ENCODE measurements at places on chromosomes 3 and 15.
A peak's percentile ranks its signal among the peaks of the same experiment; 100 is the strongest.

DNA sequence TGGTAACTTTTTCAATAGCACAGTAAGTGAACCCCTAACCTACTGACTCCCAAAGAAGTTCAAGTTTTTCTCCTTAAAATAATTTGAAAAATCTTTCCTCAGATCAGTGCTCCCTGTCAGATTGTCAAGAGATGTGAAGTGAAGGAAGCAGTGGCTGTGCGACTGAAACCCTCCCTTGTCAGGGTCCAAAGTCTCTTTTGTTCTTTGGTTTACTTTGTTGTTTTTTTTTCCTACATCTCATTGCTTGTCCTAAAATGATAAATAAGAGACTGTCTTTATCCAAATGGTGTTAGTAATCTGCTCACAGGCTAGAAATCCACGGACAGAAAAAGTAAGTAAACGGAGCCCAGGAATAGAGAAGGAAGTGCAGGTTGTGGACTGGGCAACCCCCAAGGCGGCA is 976 bp upstream of the DPPA4 start:
- DNase-seq = no peak

GRCh38 chr15:27182561-27183110 is 211.7 kb downstream of the GABRG3 start:
- no peak for DNase-seq

DNA sequence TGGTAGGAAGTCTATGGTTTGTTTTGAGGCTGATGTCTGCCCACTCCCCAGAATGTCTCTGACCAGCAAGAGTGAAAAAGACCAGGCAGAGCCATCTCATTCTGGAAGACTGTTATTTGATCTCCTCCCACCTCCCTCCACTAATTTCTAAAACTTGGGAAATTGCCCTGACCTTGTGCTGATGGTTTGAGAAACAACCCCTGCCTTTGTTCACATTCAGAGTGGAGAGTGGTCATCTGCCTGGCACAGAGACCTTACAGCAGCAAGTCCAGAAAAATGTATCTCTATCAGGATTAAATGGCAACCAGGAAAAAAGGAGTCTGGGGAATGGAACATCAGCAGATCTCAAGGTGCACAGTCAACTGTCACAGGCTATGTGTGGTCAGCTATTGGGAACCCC is 25.7 kb downstream of the SPATA12 start:
- no peak for DNase-seq

GRCh38 chr15:38514601-38515000 is 50.0 kb downstream of the RASGRP1 start:
- DNase-seq = no peak

GRCh38 chr3:64873400-64873799 is 185.6 kb upstream of the ADAMTS9 start:
- no peak for DNase-seq

- no peak for DNase-seq
Measured at GRCh38 chr15:37758412-37758811, 176.0 kb upstream of the TMCO5A start.

GRCh38 chr3:176971613-176972174 is 225.6 kb downstream of the TBL1XR1 start:
- no peak for DNase-seq

GRCh38 chr3:37941608-37942508 is 48.7 kb upstream of the VILL start:
- no peak for DNase-seq

- DNase-seq = no peak
Measured at GRCh38 chr3:183327343-183327742, 74.3 kb downstream of the B3GNT5 start.

- no peak for DNase-seq
Measured at GRCh38 chr3:976006-976405, 116.8 kb upstream of the CNTN6 start.

GRCh38 chr3:195080125-195080524 is 190.8 kb downstream of the XXYLT1 start:
- DNase-seq = no peak

DNA sequence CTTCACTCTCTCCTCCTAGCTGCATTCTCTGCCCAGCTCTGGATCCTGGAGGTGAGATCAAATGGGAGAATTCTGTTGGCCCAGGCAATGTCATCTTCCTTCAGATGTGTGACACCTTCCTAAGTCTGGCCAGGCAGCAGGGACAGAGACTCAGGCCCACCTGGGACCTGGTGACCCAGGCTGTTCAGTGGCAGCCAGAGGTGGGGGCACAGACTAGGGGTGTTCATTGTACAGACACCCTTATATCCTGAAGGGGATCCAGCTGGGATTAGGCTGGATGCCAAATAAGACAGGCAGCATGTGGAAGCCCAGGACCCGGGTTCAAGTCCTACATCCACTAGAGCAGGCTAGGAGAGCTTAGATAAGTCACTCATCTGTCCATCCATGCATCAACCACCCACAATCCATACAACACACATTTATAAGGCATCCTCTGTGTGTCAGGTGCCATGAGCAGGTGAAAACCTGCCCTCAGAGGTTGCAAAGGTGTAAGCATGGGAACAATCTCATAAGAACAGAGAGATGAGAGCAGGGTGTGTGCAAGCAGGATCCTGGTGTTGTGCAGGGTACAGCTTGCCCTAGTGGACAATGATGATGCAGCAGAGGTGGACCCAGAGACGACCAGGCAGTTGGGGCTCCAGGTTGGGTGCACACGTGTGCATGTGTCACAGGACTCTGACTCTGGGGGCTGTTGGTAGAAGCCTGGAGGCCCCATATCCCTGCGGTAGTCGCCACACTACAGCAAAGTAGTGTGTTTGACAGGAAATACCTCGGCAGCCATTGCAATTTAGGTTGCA is 18.3 kb upstream of the RPL29 start:
- no peak for DNase-seq

DNA sequence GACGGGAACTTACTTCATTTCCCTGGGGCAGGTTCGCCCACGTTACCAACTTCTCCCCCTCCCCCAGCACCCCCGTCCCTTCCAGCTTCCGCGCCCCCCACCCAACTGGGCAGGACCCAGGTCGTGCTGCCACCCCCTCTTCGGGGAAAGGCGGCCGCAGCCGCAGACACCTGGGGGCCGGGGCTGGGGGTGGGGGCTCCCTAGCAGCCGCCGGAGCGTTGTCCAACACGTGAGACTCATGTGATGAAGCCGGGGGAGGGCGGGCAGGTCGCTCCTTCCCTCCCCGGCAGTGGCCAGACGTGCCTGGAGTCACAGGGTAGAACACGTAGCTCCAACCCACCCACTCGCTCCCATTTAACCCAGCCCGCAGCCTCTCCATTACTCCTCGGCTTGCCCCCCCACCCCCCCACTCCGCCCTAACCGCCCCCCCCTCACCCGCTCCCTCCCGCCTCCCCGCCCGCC is 240 bp upstream of the BHLHE40 start:
- peak; percentile 98 for DNase-seq

- DNase-seq = no peak
Measured at GRCh38 chr3:177438596-177439220, 241.4 kb upstream of the TBL1XR1 start.

- DNase-seq = peak; percentile 83
Measured at GRCh38 chr3:146117406-146118285, 43.3 kb downstream of the PLOD2 start.

GRCh38 chr15:91133511-91133910 is 33.5 kb downstream of the SV2B start:
- DNase-seq = no peak

DNA sequence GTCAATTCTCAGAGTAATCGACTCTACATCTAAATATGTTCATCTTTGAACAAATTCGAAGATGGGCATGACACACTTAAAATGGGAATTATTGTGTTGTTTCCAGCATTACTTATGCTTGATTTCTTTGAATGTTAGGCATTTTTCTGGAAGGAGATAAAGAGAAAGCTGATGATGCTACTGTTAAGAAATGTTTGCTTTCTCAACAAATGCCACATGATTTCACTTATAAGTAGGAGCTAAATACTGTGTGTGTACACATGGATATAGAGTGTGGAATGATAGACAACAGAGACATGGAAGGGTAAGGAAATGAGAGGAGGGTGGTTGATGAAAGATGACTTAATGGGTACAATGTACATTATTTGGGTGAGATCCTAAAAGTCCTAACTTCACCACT is 400.9 kb downstream of the TBL1XR1 start:
- DNase-seq = no peak

DNA sequence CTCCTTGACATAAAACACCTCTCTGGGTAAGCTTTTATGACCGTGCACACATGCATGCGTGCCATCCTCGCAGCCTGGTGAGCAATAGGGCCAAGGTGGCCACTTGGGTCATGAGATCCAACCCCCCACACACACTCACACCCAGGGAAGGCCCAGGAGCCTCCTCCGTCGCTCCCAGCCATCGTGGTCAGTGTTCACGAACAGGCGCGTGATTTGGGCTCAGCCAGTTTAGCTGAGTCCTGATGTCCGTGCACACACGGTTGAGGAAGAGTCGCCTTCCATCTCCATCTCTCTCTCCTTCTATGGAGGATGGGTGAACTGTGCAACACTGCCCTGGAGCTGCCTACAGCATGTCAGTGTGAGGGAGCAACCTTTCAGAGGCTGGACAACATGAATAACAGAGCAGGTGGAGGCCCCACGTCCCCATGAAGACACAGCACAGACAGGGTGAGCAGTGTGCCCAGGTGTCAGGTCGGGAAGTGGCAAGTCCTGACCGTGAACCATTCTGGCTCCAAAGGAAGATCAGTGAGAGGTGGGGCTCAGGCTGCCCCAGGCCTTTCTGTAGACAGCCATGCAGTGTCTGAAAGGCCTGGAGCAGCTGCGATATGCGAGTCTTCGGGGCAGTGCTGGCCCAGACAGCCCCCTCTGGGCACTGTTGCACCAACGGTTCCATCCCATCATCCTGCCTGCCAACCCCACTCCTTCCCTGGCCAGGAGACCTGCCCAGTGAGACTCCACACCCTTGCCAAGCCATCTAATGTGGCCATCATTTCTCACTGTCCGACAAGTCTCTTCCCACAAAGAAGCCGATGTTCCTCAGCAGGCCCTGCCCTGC is 253.4 kb downstream of the OCA2 start:
- no peak for DNase-seq

DNA sequence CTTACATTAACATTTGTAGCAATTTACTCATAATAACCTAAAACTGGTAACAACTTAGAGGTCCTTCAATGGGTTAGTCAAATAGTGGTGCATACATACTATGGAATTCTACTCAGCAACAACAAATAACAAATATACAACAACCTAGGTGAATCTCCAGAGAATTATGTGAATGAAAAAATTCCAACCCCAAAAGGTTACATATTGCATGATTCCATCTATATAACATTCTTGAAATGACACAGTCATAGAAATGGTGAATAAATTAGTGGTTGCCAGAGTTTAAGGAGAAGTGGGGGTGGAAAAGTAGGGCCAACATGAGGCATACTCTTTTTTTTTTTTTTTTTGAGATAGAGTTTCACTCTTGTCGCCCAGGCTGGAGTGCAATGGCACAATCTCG is 12.7 kb upstream of the SNTN start:
- DNase-seq = no peak

- peak; percentile 32 for DNase-seq
Measured at GRCh38 chr15:70976851-70977250, 84.2 kb downstream of the LRRC49 start.

- DNase-seq = no peak
Measured at GRCh38 chr3:13623101-13623654, 74.3 kb downstream of the FBLN2 start.

Data from AG09309 (cell line).